CD4-positive, alpha-beta T cell treated with Interleukin-15 for 1 hour (primary cell): ENCODE measurements at places on chromosomes 5 and 9.

DNA sequence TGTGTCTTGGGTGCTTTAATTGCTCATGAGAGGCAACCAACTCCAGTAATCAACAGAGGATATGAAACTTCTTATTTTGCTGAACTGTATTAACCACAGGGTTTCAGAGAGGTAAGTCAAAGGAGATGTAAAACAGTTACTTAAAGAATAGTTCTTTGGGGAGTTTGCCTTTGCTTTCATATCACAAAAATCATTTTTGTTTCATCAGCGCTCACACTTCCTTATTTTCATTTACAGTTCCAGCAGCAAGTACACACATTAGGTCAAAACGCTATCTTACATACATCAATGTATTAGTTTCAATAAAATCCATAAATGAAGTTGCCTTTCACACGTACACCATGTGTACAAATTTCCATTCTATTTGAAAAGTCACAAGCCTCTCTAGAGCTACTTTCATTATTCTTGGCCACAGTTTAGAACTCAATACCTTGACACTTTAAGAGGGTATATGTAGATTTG is 50.1 kb downstream of the ST8SIA4 start:
- DNase-seq: no peak

DNA sequence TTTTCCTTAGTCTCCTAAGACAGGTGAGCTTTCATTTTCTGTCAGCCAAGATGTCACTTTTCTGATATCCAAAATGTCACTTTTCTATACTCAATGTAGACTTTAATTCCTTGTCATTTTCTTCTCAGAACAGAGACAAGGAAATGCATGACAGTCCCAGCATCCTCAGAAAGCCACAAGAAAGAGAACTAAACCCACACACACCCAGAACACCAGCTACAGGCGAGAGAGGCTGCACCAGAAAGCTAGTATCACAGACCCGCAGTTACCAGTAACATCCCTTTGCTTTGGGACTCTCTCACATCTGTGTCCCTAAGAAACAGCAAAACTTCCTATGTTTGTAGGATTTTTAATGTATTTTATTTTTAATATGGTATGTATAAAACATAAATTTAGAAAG is 17.1 kb downstream of the TRMO start:
- DNase-seq: peak; percentile 71

GRCh38 chr5:156103155-156103885 is 223.6 kb upstream of the SGCD start:
- DNase-seq: no peak

DNA sequence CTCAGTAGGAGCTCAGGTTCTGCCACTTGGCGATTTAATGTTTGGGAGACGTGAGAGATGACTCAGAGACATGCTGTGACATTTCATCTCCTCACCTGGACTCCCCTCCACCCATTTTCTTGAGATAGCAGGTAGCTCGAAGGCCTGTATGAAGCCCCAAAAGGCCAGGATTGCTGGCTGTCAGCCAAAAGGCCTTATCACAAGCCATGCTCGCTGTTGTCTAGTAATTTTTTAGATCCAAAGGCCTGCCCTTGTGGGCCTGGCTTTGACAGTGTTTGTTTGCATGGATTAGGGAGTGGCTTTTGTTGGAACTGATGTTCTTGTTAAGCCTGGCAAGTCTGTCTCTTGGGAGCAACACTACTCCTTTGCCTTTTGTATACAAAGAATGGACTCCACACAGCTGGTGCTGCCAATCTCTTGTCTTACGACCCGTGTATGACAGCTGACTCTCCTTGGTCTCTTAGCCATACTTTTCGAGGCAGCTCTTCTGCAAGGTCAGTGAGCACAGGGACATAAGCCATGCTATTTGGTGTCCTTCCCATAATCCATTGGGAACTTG is 22.7 kb downstream of the CAVIN4 start:
- no peak for DNase-seq

- DNase-seq: no peak
Observed at GRCh38 chr5:135037519-135038204, 3.6 kb upstream of the PITX1 start.
